ENCODE measurements at places on chromosomes 12 and 14.
A peak's percentile ranks its signal among the peaks of the same experiment; 100 is the strongest.

GRCh38 chr12:131327521-131328488 lies 374.1 kb downstream of the ADGRD1 start:
- peak; percentile 93 for DNase-seq

DNA sequence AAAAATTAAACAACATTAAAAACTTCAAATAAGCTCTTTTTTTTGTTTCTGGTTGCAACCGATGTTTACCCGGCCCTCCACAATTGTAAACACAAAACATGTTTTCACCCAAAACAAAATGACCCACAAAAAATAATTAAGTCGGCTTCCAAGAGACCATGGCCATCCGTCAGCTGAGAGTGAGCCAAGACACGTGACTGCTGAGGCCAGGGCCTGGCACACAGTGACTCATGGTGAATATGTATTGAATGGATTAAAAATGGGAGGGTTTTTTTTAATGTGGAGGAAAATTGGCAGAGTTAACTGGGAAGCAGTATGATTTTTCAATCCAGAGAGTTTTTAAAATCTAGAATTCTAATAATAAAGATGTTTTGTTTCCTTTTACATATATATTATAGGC lies 13.8 kb upstream of the CPNE8 start:
- DNase-seq = no peak

DNA sequence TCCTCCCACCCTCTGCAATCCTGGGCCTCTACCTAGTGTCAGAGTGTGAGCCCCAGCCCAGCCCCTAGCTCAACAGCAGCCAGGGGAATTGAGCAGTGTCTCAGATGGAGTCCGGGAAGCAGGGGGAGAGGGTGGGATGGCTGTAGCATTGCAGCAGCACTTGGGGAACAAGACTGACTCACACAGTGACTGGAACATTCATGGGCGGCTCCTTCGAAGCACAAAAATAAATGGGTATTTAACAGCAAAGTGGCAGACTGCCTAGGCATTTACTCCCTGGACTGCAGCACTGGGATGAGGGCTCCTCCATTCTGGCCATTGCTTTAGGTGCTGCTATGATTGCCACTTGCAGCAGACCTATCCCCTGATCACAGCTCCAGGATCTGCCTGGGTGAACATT lies 46.0 kb upstream of the STK38L start:
- DNase-seq = no peak

DNA sequence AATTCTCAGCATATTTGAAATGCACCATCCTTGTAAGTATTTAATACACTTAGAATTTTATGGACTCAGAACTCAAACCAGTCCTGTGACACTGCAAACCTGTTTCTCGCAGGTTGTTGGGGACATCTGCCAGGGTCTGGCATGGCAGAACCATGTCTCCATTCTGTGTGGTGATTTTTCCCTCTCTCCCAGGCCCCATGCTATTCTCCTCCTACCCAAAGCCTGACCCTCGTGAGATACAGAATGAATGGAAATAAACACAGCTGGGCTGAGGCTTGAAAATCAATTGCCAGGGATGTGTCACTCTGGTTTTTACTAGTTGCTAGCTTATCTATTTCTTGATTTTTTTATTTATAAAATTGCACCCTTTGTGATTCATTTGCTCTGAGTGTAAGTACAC lies 19.8 kb downstream of the TPH2 start:
- DNase-seq = no peak

DNA sequence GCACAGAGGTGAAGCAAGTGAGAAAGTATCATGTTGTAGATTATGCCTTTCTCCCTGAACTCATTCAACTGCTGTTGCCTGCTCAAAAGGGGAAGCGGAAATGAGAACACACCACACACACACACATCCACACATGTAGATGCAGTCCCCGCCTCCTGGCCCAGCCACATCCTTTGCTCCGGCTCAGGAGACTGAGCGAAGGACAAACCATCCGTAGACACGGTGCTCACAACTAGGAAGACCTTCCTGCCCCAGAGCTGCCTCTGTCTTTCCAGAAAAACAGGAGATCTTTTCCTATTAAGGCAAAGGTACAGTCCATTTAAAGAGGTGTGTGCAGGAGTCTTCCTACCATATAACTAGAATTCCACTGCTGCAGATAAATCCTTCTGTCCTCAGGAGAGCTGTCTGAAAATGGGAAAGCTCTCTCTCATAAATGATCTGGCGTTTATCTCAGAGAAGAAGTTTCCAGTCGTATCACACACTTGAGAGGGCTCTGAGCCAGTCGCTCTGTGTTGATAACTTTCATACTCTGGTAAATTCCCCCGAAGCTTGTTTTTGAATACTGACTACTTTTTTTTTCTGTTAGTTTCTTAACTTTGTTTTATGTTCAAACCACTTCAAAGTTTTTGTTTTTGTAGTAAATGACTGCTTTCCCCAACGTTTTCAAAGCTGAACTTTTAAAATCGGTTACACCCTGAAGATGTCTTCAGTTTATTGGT lies at the start of gene TESPA1:
TESPA1 (minus strand) TSS at position 105 of the 719 bp plus-strand sequence. CDS start 10,200 bp downstream, outside the sequence.
- no peak for DNase-seq

- DNase-seq = no peak
Observed at GRCh38 chr12:86196465-86196864, 59.7 kb downstream of the MGAT4C start.

GRCh38 chr12:55849616-55850343 lies 7.0 kb upstream of the MMP19 start:
- no peak for DNase-seq

GRCh38 chr14:77059276-77059915 lies 30.9 kb upstream of the IRF2BPL start:
- DNase-seq = peak; percentile 22

GRCh38 chr12:18899678-18900317 lies 161.9 kb downstream of the CAPZA3 start:
- DNase-seq = no peak

- DNase-seq = no peak
Observed at GRCh38 chr12:94749890-94750289, 99.5 kb upstream of the TMCC3 start.

DNA sequence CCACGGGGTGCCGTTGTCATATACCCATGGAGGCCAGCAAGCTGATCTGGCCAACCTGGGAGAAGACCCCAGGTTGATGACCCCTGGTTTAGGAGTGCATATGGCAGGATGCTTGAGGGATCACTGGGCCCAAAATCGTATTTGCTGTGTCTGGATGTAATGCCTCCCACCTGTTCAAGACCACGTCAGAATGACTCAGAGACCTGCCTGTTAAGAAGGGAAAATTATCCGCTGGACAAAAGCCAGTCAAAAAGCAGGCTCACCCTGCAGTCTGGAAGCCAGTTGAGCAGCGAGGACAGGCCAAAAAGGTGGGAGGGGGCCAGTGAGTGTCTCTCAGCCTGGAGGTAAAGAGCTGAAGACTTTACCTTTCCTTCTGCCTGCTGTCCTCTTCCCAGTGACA lies 449.2 kb downstream of the DPF3 start:
- no peak for DNase-seq

DNA sequence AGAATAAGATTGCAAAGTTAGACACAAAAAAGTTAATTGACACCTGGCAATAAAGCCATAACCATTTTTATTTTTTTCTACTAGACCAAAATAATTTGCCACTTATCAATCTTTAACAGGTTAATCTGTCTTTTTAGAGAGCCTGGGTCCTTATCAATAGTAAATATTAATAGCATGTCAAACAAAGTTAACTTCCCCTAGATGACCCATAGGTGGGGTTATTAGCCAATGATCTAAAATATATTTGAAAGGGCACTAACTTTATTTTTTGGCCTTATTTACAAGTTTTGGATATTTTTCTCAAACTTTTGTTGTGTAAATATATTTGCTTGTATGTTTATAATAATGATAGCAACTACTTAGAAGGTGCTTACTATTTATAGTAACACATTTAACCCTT lies 3.9 kb downstream of the ANKRD33 start:
- DNase-seq = peak; percentile 6

DNA sequence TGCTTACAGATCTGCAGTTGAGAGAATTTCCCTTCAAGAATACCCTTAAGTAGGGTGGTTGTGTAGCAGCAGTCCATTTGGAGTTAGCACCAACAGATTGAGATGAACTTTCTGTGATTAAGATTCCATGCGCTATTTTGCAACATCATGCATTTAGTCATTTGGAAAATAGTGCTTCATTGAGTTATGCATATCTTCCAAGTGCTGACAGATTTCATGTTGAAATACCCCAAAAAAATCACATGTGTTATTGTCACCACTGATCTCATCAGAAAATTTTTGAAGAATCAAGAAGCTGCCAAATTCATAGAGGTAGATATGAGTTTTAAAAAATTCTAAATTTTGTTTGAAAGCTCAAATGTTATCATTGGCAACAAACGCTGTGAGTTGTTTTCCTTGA lies 35.5 kb upstream of the OSBPL8 start:
- no peak for DNase-seq

GRCh38 chr14:77574446-77575115 lies 41.9 kb downstream of the SPTLC2 start:
- DNase-seq = no peak

DNA sequence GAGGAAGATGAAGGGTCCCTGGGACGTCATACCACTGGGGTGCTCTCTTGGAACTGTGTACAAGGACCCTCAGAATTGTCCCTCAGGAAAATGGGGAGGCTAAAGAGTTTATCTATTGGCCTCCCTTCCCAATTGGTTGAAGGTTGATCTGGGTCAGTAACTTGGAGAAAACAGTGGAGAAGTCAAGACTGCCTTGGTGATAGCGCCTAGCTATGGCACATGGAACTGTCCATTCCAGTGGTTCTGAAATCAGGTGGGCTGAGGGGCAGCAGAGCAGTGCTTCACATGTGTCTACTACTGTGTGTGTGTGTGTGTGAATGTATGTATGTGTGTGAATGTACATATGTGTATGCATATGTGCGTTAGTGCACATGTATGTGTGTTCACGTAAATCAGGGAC lies 316.1 kb downstream of the AACS start:
- DNase-seq = no peak

GRCh38 chr12:1691123-1692007 lies 495 bp downstream of the ADIPOR2 start:
- DNase-seq = peak; percentile 50

GRCh38 chr14:60252630-60253029 lies 3.6 kb downstream of the PPM1A start:
- DNase-seq = no peak

DNA sequence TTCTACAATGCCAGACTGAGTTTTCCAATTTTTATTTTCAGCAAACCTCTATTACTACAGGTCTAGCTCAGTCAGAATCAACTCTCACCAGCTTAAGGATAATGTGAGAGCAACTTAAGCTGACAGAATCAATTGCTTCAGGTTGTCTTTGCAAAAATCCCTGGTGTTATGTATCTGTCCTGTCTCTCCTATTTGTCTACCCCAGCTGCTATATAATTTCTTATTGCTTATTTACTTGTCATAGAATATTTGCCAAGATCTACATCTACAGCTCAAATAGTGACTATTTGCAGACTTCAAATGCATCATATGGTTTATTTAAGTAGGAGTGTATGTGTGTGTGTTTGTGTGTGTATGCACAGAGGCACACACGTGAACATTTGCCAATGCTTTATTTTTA lies 54.1 kb downstream of the FOXG1 start:
- DNase-seq = no peak

- no peak for DNase-seq
Observed at GRCh38 chr14:99384450-99385417, 95.9 kb downstream of the SETD3 start.

DNA sequence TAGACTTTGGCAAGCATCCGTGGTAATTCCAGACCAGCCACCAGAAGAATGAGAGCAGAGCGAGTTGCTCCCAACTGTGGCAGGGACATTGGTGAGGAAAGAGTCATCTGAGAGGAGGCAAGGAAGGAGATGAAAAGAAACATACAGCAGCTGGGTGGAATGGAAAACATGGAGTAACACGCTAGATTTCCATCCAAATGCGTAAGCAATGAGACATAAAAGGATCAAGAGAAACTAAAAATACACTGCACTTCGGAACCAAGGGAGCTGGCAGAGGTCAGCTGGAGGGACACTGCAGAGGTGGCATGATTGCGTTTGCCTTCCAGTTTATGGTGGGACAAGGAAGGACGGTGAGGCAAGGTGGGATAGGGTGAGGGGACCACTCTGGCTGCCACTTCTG lies 82.9 kb downstream of the DDX51 start:
- no peak for DNase-seq

DNA sequence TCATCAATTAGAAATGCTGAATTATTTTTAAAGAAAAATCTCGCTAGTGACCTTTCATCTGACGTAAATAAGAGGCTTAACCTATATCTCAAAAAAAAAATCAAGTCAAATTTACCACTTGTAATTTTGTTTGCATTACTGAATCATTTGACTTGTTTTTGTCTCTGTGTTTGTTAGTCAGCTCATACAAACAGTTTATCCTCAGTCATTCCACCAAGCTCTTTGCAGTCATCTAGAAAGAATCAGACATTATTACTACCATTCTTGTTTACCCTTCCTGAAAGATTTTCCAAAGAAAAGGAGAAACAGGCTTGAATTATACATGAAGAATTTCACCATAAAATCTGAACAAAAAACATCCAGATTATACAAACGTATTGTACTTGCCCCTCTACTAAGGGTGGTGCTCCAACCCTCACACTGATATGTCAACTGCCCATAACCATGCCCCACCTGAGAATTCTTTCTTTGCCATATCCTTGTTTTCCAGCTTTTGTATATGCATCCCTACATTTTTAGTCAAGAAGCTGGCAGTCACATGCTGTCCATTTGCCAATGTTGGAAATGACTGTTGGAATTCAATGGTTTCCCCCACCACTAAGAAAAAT lies 257.2 kb downstream of the PAWR start:
- DNase-seq = no peak

GRCh38 chr12:100672075-100672592 lies 98.7 kb downstream of the GAS2L3 start:
- no peak for DNase-seq

DNA sequence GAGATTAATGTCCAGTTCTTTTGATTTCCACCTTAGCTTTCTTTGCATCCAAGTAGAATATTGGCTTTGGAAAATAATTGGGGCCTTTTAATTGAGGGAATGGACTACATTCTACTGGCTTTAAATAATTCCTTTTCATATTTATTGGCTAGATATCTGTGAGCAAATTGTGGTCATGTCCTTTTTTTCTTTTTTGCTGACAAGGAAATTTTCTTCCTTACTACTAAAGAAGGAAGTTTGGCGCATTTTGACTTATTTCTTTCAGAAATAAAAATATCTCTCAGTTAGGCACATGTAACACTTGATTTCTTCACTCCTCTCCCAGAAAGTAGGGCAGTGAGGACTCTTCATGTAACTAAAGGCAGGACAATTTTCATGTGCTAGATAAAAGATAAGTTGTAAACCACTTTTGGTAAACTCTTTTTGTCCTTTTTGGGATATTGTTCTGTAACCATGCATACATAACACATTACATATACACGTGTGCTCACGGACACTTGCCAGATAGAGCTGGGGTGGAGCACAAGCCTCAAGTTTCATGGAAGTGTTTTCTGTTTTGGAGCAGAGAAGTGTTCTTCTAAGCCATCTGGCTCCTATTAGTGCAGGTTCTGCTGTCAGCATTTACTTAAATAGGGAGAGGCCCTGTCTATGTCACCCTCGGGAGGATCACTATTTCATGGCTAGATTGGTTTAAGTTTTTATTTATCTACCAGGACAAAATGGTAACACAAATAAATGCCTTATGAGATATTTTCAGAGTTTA lies 85.1 kb upstream of the LRIG3 start:
- no peak for DNase-seq

- DNase-seq = no peak
Observed at GRCh38 chr12:63929426-63929825, 84.9 kb downstream of the SRGAP1 start.

Measured in NCI-H526 treated with DMSO at 0.1 percent for 48 hours (cell line).